Memory B cell (primary cell): ENCODE measurements at places on chromosomes 5 and 9.

DNA sequence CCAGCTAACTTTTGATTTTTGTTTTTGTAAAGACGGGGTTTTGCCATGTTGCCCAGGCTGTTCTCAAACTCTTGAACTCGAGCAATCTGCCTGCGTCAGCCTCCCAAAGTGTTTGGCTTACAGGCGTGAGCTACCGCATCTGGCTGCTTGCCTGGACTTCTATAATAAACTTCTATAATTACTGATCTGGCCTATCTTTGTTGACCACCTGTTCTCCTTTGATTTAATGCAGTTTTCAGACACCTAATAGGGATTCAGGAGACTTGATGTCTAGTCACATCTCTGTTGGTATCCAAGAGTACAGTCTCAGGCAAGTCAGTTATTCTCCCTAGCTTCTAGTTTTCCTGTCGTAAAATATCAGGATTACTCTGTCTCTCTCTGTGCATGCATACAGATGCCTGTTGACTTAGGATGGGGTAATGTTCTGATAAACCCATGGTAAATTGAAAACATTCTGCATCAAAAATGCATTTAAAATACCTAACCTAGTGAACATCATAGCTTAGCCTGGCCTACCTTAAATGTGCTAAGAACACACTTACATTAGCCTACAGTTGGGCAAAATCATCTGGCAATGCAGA, 51.5 kb upstream of the NR3C1 start:
- peaks cover 7% of the 10 kb centered on the region for H3K4me1 ChIP-seq
- H3K27me3 ChIP-seq = no peaks in the 10 kb centered on the region
- no peaks in the 10 kb centered on the region for H3K36me3 ChIP-seq
- DNase-seq = no peak

GRCh38 chr5:132749506-132749905, 2.3 kb downstream of the CCNI2 start:
- peaks cover 8% of the 10 kb centered on the region for H3K4me1 ChIP-seq
- no peaks in the 10 kb centered on the region for H3K27me3 ChIP-seq
- H3K4me3 ChIP-seq = no peak overlapping the region
- peak overlapping the region; percentile 79 for H3K27ac ChIP-seq

- H3K4me1 ChIP-seq = peaks cover 14% of the 10 kb centered on the region
- no peak overlapping the region for H3K27ac ChIP-seq
- no peak for DNase-seq
Measured at GRCh38 chr9:5621327-5621726, 7.6 kb upstream of the RIC1 start.

- no peak overlapping the region for H3K27ac ChIP-seq
- H3K4me3 ChIP-seq = no peak overlapping the region
- DNase-seq = no peak
- no peaks in the 10 kb centered on the region for H3K36me3 ChIP-seq
Measured at GRCh38 chr9:110440172-110440571, 102.5 kb upstream of the TXNDC8 start.

GRCh38 chr9:130234340-130235260, 31.0 kb upstream of the HMCN2 start:
- H3K36me3 ChIP-seq = no peaks in the 10 kb centered on the region
- no peak overlapping the region for H3K27ac ChIP-seq
- H3K4me1 ChIP-seq = no peaks in the 10 kb centered on the region
- no peak overlapping the region for H3K4me3 ChIP-seq
- peaks cover 1% of the 10 kb centered on the region for H3K27me3 ChIP-seq

- no peaks in the 10 kb centered on the region for H3K4me1 ChIP-seq
- no peak overlapping the region for H3K4me3 ChIP-seq
- no peak overlapping the region for H3K27ac ChIP-seq
- H3K27me3 ChIP-seq = peaks cover 2% of the 10 kb centered on the region
- DNase-seq = no peak
- H3K36me3 ChIP-seq = no peaks in the 10 kb centered on the region
Measured at GRCh38 chr5:130116462-130116861, 212.2 kb downstream of the CHSY3 start.

DNA sequence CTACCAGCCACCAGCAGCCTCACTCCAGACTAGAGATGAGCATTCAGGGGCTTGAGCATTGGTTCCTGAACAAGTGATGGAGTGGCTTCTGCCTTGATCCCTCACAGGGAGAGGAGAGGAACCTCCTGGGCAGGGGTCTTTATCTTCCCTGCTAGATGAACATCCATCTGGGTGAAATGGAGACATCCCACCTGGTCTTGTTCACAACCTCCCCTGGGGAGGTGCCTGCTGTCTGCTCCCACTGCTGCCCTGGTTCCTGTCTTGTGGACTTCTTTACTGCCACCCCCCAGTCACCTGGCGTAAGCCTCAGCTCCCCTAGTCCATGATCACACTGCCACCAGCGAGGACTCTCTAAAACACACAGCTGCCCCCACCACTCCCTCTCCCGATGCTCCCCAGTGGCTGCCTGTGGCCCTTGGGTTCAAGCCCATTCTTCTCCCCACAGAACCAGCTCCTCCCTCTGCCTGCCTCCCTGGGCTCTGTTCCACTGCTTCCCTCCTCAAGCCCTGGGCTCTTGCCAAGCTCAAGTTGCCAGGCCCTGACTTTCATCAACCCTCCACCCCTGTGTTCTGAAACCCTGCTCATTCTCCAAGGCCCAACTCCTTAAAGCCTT, 51.5 kb downstream of the COL15A1 start:
- H3K27ac ChIP-seq = no peak overlapping the region
- peaks cover 2% of the 10 kb centered on the region for H3K36me3 ChIP-seq
- no peak for DNase-seq
- H3K4me3 ChIP-seq = no peak overlapping the region
